ENCODE measurements at places on chromosomes 11 and 22. TPM values are rescaled to one million over a fixed set of nuclear protein-coding genes. Genes with fewer than 3 reads are reported as not detected.
A peak's percentile ranks its signal among the peaks of the same experiment; 100 is the strongest.

The ME3 gene
- 17.5 TPM for total RNA-seq

The CREB3L1 gene
- 78.6 TPM for total RNA-seq

The GNG3 gene
- total RNA-seq = not detected

The MS4A14 gene
- not detected for total RNA-seq

The PATE2 gene
- total RNA-seq = not detected

The CCDC73 gene
- total RNA-seq = not detected

The SLC22A6 gene
- not detected for total RNA-seq

The BDNF gene
- 4.2 TPM for total RNA-seq

DNA sequence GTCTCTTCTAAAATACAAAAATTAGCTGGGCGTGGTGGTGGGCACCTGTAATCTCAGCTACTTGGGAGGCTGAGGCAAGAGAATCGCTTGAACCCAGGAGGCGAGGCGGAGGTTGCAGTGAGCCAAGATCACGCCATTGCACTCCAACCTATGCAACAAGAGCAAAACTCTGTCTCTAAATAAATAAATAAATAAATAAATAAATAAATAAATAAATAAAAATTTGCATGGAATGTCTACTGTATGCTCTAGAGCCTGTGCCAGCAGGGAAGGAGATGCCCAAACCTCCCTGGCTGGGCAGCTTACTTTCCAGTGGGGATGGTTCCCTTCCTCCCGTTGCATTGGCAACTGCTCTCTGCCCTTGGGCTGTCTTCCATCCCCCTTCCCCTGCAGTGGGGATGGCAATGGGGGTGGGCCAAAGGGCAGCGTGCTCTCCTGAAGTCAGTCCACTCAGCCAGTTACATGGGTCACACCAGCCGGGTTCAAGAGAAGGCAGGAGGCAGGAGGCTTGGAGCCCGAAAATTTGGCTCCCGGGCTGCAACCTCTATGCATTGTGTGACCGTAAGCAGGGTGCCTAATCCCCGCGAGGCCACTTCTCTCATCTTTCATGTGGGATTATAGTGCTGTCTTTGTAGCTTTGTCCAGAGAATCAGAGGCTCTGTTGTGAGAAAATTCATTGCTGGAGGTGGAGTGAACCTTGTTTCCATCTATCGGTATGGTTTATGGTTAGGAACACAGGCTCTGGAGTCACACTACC is 1.4 kb upstream of the LRRC10B start:
- H3K36me3 ChIP-seq = no peaks in the 10 kb centered on the region
- peaks cover 67% of the 10 kb centered on the region for H3K27me3 ChIP-seq
- DNase-seq = no peak
- H3K4me3 ChIP-seq = no peak overlapping the region
- peaks cover 10% of the 10 kb centered on the region for H3K4me1 ChIP-seq
- no peak overlapping the region for H3K27ac ChIP-seq

DNA sequence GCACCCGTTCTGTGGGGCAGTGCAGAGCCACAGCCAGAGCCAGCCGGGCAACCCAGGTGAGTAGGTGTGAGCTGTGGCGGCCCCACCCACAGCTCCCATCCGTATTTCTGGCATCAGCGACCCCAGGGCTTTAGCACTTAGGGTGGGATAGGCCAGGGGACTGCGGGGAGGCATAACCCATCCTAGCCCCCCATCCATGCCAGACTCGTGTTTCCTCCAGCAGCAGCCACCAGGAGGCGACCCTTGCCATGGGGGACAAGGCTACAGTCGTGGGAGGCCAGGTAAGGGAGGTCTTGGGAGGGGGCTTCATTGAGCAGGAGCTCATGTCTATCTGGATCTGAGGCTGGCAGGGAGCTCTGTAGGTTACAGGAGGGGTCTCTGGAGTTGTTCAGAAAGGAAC is 873 bp downstream of the OTOG start:
- no peaks in the 10 kb centered on the region for H3K36me3 ChIP-seq

DNA sequence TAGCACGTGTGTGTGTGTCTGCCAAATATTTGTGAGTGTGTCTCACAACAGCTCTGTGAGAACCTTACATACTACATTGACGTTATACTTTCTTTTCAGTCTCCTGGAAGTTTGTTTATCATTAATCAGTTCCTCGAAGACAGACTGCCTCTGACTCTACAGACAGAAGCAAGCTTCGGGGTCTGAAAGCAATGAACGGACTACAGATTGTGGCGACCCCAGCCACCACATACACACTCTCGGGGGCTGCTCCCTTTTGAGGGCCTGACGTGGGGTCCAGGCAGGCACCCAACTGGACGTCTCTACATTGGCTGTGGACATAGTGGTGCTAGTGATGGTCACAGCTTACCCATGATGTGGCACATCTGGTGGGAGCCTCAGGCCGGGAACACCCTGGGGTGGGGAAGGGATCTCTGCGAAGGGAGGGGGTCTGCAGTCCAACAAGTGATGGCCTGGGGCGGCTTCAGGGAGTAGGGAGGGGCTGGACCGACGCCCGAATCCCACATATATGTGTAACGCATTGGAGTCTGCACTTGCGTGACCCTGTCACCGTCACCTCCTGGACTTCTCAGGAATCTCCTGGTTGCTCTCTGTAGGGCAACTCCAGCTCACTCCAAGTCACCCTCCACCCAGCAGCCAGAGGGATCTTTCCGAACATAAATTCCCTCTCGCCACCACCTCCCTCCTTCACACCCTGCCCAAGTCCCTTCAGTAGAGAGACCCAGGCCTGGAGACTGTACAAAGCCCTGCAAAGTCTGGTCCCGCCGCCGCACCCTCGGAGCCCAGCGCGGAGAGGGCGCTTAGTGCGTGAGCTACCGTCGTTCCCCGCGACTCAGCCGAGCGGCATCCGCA is 30.4 kb upstream of the TRIM29 start:
- no peak for DNase-seq
- H3K27me3 ChIP-seq = peaks cover 63% of the 10 kb centered on the region
- peak overlapping the region; percentile 72 for H3K4me3 ChIP-seq

DNA sequence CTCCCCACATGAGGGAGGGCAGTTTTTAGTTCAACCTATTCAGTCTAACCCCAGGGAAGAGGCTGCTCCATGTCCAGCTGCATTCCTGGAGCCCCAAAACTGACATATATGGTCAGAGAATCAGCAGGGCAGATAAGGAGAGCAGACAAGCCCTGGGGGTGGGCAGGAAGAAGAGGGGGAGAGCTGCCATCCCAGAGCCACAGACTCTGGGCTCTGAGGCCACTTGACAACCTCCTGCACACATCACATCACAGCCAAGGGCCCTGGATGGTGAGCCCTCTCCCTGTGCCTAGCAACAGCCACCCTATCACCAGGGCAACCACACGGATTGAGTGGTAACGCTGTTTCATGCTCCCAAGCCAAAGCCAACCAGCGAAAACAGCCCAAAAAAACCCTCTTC is 3.1 kb downstream of the ARHGAP1 start:
- no peaks in the 10 kb centered on the region for H3K27me3 ChIP-seq
- H3K36me3 ChIP-seq = peaks cover 13% of the 10 kb centered on the region
- no peak for DNase-seq
- peak overlapping the region; percentile 44 for H3K4me3 ChIP-seq
- peak overlapping the region; percentile 88 for H3K27ac ChIP-seq

GRCh38 chr11:115766561-115766960 is 262.3 kb upstream of the CADM1 start:
- H3K36me3 ChIP-seq = no peaks in the 10 kb centered on the region
- H3K27me3 ChIP-seq = peaks cover 17% of the 10 kb centered on the region
- H3K4me1 ChIP-seq = no peaks in the 10 kb centered on the region

DNA sequence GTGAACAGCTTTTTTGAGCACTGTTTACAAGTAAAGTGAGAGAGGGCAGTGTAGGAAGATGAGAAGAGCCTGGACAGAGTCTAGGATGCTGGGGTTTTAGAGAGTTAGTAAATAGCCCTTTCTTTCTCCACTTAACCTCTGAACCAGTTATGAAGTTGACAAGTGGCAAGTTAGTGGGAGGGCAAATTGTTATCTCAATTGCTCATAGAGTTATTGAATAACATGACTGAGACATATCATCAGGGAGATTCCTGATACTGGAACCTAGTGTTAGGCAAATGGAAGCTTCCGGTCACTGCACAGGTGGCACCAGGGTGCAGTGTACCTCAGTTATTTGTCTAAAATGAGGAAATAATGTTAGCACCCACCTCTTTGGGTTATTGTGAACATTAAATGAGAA is 57.8 kb upstream of the PTPN5 start:
- no peak overlapping the region for H3K27ac ChIP-seq
- no peak overlapping the region for H3K4me3 ChIP-seq
- DNase-seq = no peak
- H3K27me3 ChIP-seq = peaks cover 22% of the 10 kb centered on the region
- H3K4me1 ChIP-seq = no peaks in the 10 kb centered on the region
- no peaks in the 10 kb centered on the region for H3K36me3 ChIP-seq

- H3K4me3 ChIP-seq = no peak overlapping the region
- no peak for DNase-seq
- H3K36me3 ChIP-seq = no peaks in the 10 kb centered on the region
These were observed 43.1 kb upstream of the MYH9 start for GRCh38 chr22:36430863-36431262.

- H3K27ac ChIP-seq = peak overlapping the region; percentile 82
- DNase-seq = no peak
- peaks cover 17% of the 10 kb centered on the region for H3K4me1 ChIP-seq
- H3K36me3 ChIP-seq = peaks cover 10% of the 10 kb centered on the region
- H3K4me3 ChIP-seq = peak overlapping the region; percentile 77
These were observed 691 bp downstream of the CEP295 start for GRCh38 chr11:93662175-93662570.

GRCh38 chr22:37337204-37337943 is 55.1 kb downstream of the CYTH4 start:
- peaks cover 48% of the 10 kb centered on the region for H3K27me3 ChIP-seq
- DNase-seq = no peak
- no peak overlapping the region for H3K4me3 ChIP-seq
- peaks cover 32% of the 10 kb centered on the region for H3K4me1 ChIP-seq
- no peak overlapping the region for H3K27ac ChIP-seq

- H3K4me3 ChIP-seq = no peak overlapping the region
- H3K27me3 ChIP-seq = no peaks in the 10 kb centered on the region
- H3K27ac ChIP-seq = no peak overlapping the region
- no peak for DNase-seq
These were observed 77.1 kb upstream of the CCDC90B start for GRCh38 chr11:83363312-83363711.

GRCh38 chr11:59614277-59615119 is 1.1 kb downstream of the OSBP start:
- DNase-seq = no peak
- peaks cover 41% of the 10 kb centered on the region for H3K4me1 ChIP-seq
- peak overlapping the region; percentile 94 for H3K27ac ChIP-seq
- peaks cover 6% of the 10 kb centered on the region for H3K36me3 ChIP-seq

DNA sequence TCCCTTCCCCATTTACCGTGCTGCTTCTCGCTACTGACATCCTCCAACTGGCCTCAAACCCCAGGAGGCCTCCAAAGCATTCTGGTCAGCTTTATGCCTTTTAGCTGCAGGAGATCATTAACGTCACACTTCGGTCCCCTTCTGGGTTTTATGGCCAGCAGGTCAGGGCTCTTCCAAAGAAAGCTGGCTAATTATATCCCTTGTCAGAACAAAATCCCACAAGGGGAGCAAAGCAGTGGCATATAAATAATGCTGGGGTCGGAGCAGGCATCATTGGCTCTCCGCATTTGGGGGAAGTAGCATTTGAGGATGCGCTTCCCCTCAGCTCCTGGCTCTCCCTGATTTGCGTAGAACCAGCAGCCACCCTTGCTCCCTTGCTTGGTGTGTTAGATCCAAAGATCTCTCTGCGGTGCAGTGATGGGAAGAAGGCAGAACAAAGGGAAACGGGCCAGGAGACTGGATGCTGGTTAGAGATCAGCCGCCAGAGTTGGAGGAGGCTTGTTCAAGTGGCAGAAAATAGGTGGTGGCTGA is 117.4 kb downstream of the DBX1 start:
- DNase-seq = no peak
- no peak overlapping the region for H3K4me3 ChIP-seq
- H3K27ac ChIP-seq = no peak overlapping the region
- H3K4me1 ChIP-seq = peaks cover 38% of the 10 kb centered on the region
- peaks cover 32% of the 10 kb centered on the region for H3K36me3 ChIP-seq

DNA sequence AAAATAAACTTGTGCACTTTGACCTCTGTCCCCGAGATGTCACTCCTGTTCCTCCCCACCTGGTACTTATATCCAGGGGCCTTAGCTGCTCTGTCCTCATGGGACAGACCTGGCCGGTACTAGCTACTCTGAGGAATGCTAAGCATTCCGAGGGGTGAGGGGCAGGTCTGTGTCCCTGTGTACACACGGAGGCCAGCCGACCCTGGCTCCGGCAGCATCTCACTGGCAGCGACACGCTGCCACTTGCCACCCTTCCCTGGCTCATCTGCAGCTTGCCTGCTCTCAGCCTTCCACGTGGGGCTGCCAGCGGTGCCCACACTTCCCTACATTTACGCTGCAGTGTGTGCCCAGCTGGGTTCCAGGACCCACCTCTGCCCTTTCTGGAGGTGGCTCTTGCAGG is 21.6 kb upstream of the TEF start:
- peaks cover 9% of the 10 kb centered on the region for H3K36me3 ChIP-seq
- no peak for DNase-seq
- peaks cover 2% of the 10 kb centered on the region for H3K4me1 ChIP-seq
- no peak overlapping the region for H3K27ac ChIP-seq
- no peaks in the 10 kb centered on the region for H3K27me3 ChIP-seq
- no peak overlapping the region for H3K4me3 ChIP-seq

DNA sequence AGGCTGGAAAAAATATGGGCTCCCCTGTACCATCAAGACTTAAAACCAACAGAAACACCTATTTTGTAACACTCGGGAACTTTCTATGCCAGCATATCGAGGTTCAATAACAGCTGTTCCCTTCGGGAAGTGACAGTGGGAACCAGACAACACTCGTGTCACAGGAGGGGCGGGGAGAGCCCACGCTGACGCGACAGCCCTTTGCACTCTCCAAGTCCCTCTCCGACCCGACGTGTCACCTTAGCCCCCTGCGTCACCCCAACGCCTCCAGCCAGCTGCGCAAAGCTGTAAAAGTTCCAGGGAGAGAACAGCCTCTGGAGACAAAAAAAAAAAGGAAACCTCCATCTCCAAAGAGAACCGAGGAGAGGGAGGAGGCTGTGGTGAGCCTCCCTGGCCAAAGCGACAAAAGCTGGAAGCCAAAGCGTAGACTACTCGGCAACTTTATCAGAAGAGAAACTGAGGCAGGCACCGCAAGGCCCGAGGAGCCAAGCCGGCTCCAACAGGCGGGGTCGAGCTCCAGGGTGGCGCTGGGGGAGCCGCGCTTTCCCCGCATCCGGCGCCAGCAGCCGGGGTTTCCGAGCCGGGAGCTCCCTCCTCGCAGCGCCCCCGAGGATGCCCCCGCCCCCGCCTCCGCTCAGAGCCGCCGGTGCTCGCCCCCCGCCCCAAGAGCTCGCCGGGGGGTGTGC is 751 bp downstream of the ARFGAP3 start:
- H3K27me3 ChIP-seq = no peaks in the 10 kb centered on the region
- H3K36me3 ChIP-seq = no peaks in the 10 kb centered on the region
- peak overlapping the region; percentile 90 for H3K4me3 ChIP-seq
- DNase-seq = no peak
- peaks cover 39% of the 10 kb centered on the region for H3K4me1 ChIP-seq
- H3K27ac ChIP-seq = peak overlapping the region; percentile 95

All from osteocyte (in vitro differentiated cells).